ENCODE measurements at places on chromosomes 4 and X.

- DNase-seq = no peak
Measured at GRCh38 chr4:94959307-94959706, 201.6 kb downstream of the BMPR1B start.

GRCh38 chr4:137762591-137762990 lies 230.3 kb upstream of the PCDH18 start:
- no peak for DNase-seq

DNA sequence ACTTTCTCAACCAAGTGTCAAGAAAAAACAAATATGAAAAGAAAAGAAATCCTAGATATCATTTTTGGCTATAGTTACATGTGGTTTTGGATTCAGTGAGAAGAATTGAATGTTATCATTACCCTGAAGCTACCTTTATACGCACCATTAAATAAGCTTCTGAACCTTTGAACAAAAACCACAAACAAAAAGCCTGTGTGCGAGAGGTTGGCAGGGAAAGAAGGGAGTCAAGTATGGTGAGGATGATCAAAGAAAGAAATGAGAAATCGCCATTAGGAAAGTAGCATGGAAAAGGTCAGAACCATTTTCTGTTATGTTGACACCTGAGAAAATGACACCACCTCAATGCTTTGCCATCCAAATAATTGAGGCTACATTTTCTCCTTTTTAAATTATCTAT lies 1.2 kb upstream of the SLC7A11 start:
- no peak for DNase-seq

DNA sequence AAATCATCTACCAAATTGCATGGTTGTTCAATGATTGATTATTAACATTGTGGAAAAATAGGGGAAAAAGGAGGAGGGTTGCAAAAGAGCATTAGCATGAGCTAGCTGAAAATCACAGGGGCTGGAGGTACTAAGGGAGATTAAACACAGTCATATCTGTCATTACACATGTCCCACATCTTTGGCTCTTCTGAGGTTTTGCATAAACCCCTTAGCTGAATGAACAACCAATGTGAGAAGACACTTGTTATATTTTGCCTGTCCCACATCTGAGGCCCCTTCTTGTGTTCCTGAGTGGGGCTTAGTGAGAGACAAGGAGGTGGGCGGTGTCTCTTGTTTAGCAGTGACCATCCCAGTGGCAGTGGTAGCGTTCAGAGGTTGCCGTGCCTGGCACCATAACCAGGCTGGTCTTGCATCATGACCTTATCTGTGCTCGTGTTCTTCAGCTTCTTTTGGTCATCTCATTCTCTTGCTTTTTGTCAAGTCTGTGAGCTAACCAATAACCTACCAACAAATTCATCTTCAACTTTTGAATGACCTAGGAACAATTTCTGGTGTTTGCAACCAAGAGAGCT lies 95.6 kb downstream of the MID1IP1 start:
- DNase-seq = no peak

DNA sequence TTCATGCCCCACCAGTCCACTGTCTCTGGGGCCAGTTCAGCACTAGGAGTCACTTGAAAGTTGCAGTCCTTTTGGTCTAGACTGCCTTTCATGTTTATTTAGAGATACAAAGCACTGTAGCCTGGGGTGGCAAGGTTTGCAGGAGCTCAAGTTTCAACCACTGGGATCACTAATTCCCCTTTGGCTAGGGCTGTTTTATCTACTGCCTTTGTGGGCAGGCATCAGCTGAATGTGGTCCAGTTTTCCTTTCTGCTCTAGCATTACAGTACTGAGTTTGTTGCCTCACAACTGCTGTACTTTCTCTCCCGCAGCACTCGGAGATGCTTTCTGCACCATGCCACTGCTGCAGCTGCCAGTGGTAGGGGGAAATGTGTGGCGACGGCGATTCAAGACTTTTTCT lies 222.3 kb upstream of the HDX start:
- no peak for DNase-seq

DNA sequence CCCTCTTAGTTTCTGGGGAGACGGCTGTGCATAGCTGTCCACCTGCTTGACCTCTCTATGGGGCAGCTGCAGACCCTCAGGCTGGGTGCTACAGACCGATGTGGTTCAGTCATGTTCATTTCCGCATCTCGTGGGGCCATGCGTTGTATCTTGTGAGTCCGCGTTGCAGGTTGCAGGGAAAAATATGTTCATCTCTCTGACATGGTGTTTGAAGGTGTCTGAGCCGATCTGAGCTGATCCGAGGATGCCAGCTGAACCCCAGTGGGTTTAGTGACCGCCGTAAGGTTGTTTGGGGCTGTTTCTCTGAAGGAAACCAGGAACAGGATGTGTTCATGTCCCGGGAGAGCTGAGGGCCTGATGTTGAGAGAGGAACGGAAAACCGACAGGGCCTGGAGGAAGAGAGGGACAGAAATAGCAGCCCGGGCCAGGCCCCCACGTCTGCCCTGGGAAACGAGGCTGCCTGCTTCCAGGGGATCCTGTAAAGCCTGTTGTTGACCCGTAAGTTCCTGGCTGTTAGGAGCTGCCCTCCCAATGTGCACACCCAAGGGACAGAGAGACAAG lies 9.8 kb upstream of the P2RY8 start:
- no peak for DNase-seq

GRCh38 chrX:46754586-46755061 lies 4.3 kb downstream of the SLC9A7 start:
- no peak for DNase-seq

DNA sequence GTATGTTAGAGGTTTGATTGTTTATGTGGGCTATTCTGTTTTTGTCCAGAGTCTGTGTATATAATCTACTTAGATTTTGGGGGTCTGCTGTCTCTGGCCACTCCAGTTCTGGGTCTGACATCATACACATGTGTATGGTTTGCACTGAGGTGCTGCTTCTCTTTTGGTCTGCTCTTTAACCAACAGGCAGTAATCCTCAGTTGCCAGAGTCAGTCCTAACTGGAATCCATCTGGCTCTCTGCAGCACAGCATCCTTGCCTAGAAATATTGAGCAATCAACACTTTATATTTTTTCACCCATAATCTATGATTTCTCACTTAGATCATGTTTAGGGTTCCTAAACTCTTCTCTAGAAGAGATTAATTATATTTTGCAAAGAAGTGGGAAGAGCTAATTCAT lies 98.3 kb upstream of the SFRP2 start:
- no peak for DNase-seq

- DNase-seq = peak; percentile 28
Measured at GRCh38 chr4:165457793-165458192, 79.0 kb downstream of the CPE start.

- DNase-seq = no peak
Measured at GRCh38 chrX:42533761-42534160, 244.2 kb downstream of the PPP1R2C start.

DNA sequence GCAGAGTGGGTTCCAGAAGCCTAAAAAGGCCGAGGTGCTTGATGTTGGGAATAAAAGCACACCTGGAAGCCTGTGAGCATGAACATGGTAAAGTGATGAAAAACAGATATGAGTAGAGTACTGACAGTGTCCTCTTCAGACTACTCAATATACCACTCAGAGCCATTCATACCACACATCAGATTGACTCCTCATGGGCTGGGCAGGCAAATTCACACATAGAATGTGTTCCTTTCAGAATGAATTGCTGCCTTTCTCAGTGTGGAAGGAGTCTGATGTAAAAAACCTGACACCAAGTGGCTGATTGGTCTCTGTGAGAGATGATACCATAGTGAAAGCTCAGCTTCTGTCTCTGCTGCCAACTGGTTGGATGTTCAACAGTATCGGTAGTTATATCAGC lies 442.7 kb downstream of the RAPGEF2 start:
- no peak for DNase-seq

- DNase-seq = no peak
Measured at GRCh38 chr4:168208957-168209614, 109.5 kb downstream of the DDX60 start.

GRCh38 chrX:133399411-133399810 lies 15.9 kb downstream of the GPC4 start:
- DNase-seq = no peak

DNA sequence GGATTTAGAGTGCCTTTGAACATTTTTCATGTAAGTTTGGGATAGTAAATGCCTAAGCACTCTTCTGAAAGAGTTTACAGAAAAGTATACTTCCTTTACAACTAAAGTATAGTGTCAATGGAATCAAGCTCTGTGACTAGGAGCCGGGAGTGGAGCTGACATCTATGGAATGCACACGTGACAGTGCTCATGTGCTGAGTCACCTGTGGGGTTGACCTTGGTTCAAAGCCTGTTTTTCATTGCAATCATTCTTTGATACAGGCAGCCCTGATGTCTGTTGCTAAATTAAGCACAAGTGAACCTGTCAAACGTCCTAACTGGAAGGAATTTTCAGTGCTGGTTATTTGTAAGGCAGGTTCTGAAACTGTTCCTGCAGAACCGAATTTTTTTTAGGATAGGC lies 82.5 kb downstream of the GPAT3 start:
- DNase-seq = no peak

GRCh38 chr4:174284487-174284886 lies 776 bp downstream of the CEP44 start:
- DNase-seq = no peak

- DNase-seq = no peak
Measured at GRCh38 chr4:24973747-24974601, 56.8 kb downstream of the LGI2 start.

GRCh38 chrX:122475306-122475705 lies 708.8 kb upstream of the GRIA3 start:
- no peak for DNase-seq

DNA sequence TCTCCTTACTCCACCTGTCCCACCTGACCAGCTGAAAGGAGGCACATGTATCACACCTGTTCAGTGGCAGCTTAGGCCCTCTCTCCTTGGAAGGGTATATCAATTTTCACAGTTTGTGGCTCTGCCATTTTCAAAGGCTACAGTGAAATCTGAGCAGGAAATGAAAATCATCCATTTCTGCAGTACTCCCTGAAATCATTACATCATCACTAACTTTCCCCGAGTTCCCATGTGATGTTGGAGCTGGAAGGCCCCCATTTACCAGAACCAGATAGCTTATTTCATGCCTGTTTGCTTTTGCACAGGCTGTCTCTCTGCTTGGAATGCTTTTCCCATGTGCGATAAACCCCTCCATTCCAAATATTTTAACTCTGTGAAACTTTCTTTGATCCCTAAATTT lies 31.0 kb upstream of the STX18 start:
- DNase-seq = no peak

- DNase-seq = peak; percentile 25
Measured at GRCh38 chrX:4710618-4711433, 997.4 kb upstream of the PRKX start.

- no peak for DNase-seq
Measured at GRCh38 chr4:13627178-13627605, 333 bp downstream of the BOD1L1 start.

GRCh38 chrX:57453901-57454300 lies 137.9 kb upstream of the ZXDB start:
- no peak for DNase-seq

- no peak for DNase-seq
Measured at GRCh38 chrX:65508851-65509250, 25.7 kb downstream of the LAS1L start.

- DNase-seq = peak; percentile 78
Measured at GRCh38 chrX:9538544-9539045, 73.7 kb downstream of the TBL1X start.

DNA sequence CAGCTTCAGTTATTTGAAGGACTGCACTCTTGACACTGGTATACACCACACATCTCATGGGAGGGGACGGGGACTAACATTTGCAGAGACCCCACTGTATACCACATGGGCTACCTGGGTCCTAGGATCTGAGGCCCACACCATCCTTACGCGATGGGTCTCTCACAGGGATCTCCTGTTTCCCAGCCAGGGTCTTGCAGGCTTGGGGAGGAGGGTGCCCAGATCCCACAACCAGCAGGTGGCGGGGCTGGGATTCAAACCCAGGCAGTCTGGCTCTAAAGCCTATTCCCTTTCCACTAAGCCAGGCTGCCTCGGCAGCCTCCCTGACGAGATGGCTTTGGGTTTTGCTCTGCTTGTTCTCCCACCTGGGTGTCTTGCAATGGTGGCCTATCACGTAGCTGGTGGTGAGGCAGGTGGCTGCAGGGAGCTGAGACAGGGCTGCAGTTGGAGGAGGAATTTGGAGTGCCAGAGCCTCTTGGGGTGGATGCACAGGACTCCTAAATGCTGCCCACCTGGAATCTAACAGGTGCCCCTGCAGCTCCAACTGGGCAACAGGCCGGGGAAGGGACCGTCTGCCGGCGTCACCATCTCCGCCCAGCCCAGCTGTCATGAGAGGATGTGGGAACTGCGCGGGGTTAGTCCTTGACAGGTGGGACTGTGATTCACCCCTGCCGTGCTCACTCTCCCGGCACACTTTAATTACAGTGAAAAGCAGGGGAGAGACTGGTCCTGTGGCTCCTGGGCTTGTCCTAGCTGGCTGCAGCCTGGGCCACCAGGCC lies 110.7 kb downstream of the PSAPL1 start:
- peak; percentile 91 for DNase-seq

DNA sequence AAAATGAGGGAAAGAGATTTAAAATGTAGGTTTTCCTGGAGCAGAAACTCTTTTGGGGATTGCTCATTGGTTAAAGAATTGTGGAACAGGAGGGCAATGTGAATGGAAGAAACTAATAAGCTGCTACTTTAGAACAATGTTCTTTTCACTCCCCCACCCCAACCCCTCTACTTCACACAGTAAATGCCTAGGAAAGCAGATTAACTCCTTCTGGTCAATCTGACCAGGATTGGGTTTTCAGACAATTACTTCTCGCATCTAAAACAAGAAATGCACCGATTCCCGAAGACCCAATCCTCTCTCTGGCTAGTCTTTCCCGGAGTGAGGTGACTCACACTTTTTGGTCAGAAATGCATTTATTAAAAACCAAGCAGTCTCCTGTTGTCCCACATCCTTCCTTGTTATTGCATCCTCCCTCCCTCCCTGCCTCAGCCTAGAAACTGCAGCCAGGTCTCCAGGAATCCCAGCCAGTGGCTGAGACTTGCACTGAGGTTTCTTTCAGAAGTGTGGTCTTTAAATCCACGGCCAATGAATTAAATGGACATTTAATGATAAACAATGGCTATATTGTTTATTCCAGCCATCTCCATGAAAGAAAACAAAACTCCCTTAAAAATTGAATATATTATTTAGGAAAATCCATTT lies 21.4 kb downstream of the MFAP3L start:
- DNase-seq = no peak

GRCh38 chr4:124803641-124804040 lies 91.1 kb upstream of the ANKRD50 start:
- no peak for DNase-seq

DNA sequence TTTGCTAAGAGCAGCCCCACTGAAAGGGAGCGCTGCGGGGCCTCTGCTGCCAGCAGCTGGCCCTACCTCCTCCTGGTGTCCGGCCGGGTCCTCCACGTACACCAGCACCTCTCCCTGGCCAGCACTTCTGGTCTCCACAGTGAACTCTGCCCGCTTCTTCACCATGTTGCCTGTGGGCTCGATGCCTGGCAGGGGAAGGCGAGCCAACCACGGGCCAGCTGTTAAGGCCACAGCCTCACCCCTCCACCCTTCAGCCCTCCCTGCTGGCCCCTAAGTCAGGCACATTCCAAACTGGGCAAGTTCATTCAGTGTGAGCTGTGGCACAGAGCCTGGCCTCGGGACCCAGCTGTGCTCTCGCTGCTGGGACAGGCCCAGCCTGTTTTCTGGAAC lies 7.8 kb downstream of the FLNA start:
- DNase-seq = no peak
